ENCODE measurements at places on chromosomes 7 and 10.

- DNase-seq = no peak
Observed at GRCh38 chr10:5514226-5514850, 10.4 kb upstream of the CALML3 start.

GRCh38 chr10:72170263-72170662, 45.5 kb upstream of the ANAPC16 start:
- no peak for DNase-seq

DNA sequence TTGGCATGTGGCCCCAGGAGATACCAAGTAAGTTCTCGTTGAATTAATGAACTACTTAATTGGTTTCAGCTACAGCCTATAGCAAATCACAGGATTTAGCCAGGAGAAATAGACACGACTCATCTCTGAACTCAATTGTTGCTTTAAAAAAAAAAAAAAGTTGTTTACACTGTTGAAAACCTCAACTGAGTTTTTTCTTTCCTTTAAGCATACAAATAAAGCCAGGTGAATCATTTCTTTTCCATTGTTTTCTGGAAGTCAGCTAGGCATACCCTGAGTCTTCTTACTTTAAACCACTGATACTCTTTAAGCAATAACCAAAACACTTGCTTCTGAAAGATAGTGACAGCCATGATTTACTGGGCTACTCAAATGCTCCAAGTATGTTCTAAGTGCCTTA, 755 bp downstream of the FRMPD2 start:
- no peak for DNase-seq

DNA sequence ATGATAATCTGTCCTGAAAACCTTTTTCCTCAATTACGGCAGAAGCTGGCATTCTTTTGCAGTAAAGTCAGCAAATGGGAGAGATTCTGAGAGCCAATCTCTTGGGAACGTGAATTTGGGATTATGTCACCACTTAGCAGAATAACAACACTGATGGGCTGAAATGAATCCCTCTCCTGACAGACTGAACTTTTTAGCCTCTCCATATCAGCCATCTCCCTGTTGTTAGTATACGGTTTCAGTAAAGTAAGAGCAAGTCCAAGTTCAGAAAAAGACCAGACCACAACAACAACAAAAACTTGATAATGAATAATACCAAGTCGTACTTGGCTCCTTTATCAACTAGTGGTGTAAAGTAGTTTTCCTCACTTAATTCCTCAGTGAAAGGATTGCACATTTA, 1048.8 kb downstream of the GATA3 start:
- DNase-seq = no peak

DNA sequence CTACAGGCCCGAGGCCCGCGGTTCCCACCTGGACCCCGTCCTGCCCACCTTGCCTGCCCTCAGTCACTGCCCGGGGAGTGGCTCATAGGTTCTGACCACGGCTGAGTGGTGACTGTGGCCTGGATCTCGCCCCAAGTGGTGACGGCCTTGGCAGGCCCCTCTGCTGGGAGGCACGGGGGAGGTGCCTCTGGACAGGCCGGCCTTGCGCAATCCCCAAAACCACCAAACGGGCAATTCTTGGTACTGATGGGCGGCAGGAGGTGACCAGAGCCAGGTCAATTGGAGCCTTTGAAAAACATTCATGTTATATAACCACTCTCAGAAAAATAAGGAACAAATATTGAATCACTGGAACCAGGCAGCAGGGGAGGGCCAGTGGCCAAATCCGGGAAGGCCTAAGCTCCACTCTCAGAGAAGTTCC, 83.4 kb downstream of the PRKAG2 start:
- no peak for DNase-seq

DNA sequence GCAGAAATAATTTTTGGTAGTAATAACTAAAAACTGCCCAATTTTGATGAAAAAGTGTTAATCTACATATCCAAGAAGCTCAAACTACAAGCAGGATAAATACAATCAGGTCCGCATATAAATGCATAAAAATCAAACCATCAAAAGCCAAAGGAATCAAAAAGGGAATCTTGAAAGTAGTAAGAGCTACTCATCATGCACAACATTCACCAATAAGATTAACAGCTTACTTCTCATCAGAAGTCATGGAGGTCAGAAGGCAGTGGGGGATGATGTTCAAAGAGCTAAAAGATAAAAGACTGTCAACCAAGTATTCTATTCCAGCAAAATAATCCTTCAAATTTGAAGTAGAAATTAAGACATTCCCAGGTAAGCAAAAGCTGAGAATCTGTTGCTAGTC, 76.4 kb downstream of the CRPPA start:
- DNase-seq = no peak

DNA sequence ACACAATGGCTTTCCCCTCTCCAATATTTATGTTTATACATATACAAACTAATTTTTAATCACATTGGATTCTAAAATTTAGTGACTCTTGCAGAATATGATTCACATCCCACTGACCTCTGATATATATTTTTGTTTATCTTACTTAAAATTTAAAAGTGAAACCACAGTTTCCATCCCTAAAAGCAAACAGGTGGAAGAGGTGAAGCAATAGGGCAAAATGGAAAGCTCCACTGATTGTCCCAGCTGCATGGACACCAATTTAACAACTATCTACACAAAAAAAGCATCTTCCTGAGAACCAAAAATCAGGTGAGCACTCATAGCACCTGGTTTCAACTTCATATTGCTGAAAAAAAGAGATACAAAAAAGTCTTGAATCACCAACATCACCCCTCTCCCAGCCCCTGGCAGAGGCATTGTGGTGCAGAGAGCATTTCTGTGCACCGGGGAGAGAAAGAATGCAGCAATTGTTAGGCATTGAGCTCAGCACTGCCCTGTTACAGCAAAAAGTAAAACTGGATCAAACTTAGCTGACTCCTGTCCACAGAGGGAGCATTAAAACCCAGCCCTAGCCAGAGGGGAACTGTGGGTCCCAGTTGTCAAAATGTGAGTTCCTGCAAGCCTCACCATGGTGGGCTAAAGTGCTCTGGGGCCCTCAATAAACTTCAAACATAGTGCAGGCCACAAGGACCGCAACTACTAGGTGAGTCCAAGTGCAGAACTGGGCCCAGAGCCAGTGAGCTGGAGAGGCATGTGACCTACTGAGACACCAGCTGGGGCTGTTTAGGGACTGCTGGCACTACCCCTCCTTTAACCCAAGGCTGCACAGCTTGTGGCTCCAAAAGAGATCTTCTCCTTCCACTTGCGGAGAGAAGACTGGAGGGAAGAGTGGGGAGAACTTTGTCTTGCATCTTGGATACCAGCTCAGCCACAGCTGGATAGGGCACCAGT, 92.1 kb downstream of the SIRT1 start:
- no peak for DNase-seq

GRCh38 chr10:24958091-24958720, 5.8 kb upstream of the PRTFDC1 start:
- DNase-seq = no peak

- no peak for DNase-seq
Observed at GRCh38 chr10:102752266-102752930, 8.7 kb downstream of the WBP1L start.

- DNase-seq = no peak
Observed at GRCh38 chr7:113267271-113267670, 148.9 kb upstream of the SMIM30 start.

DNA sequence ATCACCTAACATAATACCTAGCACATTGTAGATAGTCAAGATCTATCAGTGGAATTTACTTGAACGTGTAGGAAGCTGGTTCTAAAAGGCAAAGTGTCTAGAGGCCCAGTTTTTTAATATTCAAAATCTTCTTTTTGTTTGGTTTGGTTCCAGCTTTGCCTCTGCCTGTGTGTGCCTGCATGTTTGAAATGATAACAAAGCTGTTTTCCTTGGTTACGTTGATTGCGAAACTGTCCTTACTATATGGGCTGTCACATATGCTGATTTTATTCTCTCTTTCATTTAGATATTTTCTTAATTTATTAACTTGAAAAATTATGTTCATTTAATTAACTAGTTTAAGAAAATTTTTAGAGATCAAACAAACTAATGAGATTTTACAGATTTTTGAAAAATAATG, 237.3 kb downstream of the SEMA3A start:
- no peak for DNase-seq

DNA sequence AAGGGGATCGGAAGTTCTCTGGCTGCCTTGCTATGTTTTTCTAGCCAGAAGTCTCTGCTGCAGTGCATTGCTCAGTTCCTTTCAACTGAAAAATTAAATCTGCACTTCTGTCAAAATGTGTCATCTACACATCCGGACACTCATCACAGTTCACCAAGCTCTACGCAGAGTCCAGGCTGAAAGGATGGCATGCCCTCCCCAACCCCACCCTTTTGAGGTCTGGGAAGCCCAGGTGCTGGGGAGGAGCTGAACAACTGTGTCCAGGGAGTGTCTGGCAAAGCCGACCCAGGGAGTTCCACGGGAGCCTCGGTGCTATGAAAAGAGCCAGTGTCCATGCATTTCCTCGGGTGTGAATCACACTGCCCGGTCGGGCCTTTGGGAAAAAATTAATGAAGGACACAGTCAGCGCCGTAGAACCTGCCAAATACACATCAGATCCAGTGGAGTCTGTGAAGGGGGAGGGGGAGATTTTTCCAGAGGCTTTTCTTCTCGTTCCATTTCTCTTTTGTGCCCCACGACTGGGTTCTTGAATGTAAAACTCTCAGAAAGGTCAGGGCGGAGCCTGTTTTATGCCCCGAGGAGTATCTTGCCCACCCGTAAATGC, 757 bp upstream of the PALS2 start:
- DNase-seq = no peak

DNA sequence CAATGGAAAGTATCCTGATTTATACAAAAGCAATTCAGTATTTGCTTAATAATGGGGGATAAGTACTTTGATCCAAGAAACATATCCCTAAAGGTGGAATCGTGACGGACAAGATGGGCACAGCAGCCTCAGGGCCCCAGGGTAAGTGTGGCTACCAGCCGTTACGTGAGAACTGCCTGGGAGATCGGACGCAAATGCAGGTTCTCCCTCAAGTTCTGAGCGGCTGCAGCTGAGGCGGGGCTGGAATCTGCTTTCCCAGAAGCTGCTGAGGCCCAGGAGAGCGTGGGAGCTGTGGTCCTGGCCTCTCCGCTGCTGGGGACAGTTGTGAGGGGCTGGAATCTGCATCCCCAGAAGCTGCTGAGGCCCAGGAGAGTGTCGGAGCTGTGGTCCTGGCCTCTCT, 13.5 kb downstream of the FOXL3 start:
- DNase-seq = no peak

GRCh38 chr10:24814568-24815313, 91.1 kb upstream of the ARHGAP21 start:
- no peak for DNase-seq

DNA sequence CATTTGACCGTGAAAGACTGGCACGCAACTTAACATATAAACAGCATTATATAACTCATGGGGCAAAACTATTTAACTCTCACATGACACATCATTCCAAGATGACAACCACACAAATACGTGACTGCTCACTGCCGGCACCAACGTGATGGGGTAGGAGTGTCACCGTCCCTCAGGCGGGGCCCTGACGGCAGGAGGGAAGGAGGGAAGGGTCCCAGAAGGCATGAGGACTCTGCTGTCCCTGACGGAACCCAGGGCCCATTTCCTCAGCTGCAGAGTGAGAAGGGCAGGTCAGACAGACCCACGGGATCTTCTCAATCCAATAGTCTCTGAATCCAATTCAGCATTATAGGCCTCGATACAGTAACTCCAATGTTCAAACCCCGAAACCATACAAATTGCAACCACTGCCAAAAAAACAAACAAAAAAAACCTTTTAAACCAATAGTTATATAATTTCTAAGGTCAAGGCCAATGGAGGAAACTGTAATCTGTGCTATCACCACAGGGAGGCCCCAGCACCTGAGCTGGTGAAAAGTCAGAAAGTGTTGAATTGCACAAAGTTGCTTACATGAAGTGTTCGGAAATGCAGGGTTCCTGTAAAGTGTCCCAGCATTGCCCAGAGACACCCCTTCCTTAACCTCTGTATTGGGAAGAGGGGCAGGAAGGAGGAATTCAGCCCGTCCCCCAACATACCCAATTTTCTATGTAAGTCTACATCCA, 137.4 kb downstream of the TNS3 start:
- DNase-seq = no peak

- DNase-seq = peak; percentile 98
Observed at GRCh38 chr10:70233109-70233938, at the start of gene PPA1. Gene PPA1, minus strand, starts transcription at chr10:70233429. Its CDS starts 102 bp downstream, at chr10:70233327.

DNA sequence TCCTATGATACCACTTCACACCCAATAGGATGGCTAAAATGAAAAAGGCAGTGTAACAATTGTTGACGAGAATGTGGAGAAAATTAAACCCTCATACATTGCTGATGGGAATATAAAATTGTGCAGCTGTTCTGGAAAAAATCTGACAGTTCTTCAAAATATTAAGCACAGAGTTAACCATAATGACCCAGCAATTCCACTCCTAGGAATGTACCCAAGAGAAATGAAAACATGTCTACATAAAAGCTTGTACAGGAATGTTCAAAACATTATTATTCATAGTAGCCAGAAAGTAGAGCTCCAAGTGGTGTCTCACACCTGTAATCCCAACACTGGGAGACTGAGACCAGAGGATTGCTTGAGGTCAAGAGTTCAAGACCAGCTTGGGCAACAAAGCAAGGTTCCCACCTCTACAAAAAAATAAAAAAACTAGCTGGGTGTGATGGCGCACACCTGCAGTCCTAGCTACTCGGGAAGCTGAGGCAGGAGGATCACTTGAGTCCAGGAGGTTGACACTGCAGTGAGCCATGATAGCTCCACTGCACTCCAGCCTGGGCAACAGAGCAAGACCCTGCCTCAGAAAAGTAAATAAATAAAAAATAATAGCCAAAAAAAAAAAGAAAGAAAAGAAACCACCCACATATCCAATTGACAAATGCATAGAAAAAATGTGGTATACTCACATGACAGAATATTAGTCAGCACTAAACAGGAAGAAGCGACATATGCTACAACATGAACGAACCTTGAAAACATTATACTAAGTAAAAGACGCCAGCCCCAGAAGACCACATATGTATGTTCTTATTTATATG, 5.0 kb downstream of the RHEB start:
- no peak for DNase-seq

- no peak for DNase-seq
Observed at GRCh38 chr10:117239051-117239450, 1.9 kb upstream of the SLC18A2 start.

DNA sequence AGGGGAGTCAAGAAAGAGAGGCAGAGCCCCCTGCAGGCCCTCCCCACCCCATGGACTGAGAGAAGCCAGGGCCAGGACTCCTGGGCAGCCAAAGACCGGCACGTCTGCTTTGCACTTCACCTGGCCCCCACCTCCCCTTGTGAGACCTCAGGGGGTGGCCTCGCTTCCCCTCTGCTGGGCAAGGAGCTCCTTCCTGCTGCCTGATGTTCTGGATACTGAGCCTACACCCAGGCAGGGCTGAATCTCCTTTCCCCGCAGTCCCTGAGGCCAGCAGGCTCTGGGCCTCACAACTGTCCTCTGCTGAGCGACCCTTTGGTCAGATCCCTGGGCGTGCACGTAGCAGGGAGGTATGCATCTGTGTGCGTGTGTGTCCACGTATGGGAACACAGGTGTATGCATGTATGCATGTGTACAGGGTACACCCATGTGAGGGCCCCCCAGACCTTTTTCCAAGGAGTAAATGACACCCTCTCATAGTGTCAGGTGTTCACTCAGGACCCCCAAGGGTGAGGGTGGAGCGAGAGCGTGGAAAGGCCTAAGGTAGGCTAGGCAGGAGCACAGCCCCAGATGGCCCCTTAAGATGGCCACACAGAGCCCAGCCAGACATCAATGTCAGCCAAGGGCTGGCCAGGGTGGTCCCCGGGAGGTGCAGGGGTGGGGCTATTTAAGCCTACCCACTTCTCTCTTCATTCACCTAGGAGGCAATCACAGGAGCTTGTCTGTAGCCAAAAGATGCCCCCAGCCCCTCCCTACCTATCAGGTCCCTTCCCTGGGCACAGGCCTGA, 1.9 kb upstream of the RET start:
- no peak for DNase-seq

GRCh38 chr10:8300925-8301324, 246.4 kb downstream of the GATA3 start:
- no peak for DNase-seq
